Naive thymus-derived CD4-positive, alpha-beta T cell (primary cell): ENCODE measurements at places on chromosomes 7 and 10. TPM values are rescaled to one million over a fixed set of nuclear protein-coding genes. Genes with fewer than 3 reads are reported as not detected.

GRCh38 chr7:120554960-120555571 lies 282.1 kb downstream of the KCND2 start:
- H3K27ac ChIP-seq: no peak overlapping the region
- no peak for DNase-seq
- H3K4me3 ChIP-seq: no peak overlapping the region

Gene ST8SIA6
- 0.43 TPM for total RNA-seq

GRCh38 chr7:24733414-24734060 lies 23.7 kb downstream of the GSDME start:
- H3K4me3 ChIP-seq: no peak overlapping the region
- H3K27ac ChIP-seq: no peak overlapping the region
- no peaks in the 10 kb centered on the region for H3K36me3 ChIP-seq
- H3K27me3 ChIP-seq: no peaks in the 10 kb centered on the region
- DNase-seq: no peak
- no peaks in the 10 kb centered on the region for H3K4me1 ChIP-seq

Gene SPDYE5
- total RNA-seq: 0.24 TPM

Gene PAOX
- total RNA-seq: 5.7 and 5.8 TPM in 2 replicates

Gene CALML3
- total RNA-seq: not detected

DNA sequence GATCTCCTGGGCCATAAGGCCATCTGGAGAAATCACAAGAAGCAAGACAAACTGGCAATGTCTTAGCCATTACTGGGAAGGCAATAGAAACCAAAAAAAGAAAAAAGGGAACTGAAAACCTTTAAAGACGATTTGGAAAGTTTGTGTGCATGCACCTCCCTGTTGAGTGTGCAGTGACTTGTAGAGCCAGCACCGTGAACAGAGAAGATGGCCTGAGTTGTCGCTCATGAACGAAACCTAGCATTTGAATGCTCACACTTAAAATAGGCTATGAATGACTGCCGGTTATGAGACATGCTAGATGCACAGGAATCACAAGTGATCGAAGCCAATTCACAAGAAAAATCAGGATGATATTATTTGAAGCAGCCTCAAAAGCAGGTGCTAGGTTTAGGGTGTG lies 151.3 kb upstream of the ADO start:
- H3K27me3 ChIP-seq: no peaks in the 10 kb centered on the region
- no peak overlapping the region for H3K4me3 ChIP-seq
- no peak overlapping the region for H3K27ac ChIP-seq
- no peaks in the 10 kb centered on the region for H3K36me3 ChIP-seq

Gene CDK14
- 1.0 TPM for total RNA-seq
